Muscle of back (tissue), 13 donors: ENCODE measurements at places on chromosomes 1 and 21.

- no peak for DNase-seq
Observed at GRCh38 chr1:198923993-198924392, 285.2 kb downstream of the PTPRC start.

GRCh38 chr1:23114424-23115079 lies 54.1 kb downstream of the LUZP1 start:
- no peak for DNase-seq

- DNase-seq = peak; percentile 11
Observed at GRCh38 chr21:29737186-29737585, 202.6 kb downstream of the GRIK1 start.

DNA sequence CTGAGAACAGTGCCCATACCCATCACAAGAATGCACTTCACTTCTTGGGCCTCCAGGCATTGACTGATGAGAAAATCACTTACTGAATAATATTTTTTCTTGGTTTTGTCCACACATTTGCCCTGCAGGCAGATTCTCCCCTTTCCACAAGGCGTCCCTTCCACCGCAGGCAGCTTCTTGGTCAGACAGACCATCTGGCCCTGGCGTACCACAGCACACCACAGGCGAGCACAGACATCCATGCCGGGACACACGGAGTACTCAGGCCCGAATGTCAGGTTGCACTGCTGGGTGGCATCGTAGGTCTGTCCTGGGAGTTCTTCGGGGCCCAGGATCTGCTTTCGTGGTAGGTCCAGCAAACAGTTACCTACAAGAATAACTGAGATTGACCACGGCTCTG lies 32.5 kb downstream of the ADAMTS5 start:
- no peak for DNase-seq

DNA sequence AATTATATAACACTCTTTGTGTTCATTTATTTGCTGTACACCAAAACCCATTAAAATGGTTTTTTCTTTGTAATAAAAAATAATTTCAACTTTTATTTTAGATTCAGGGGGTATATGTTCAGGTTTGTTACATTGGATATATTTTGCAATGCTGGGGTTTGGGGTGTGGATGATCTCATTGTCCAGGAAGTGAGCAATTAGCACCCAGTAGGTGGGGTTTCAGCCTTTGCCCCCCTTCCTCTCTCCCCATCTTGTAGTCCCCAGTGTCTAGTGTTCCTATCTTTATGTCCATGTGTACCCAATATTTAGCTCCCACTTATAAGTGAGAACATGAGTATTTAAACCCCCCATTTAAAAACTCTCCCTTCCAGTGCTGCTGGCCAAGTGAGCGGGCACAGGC lies 184.6 kb downstream of the RHOU start:
- DNase-seq = no peak

DNA sequence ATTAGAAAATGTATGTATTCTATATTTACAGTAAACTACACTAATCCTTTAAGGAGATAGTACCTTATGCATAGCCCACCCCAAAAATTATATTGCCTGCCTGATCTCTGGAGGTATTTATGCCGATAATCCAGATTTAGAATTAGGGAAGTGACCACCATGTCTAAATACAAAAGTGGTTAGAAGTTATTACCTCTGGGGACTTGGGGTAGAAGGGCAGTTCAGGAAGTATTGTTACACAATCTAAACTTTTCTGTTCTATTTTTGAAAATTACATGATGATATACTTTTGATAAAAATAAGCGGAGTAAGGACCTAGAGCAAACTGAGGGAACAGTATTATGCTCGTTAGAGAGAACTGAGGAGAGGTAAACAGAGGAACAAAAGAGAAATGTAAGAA lies 90.5 kb upstream of the ZP4 start:
- no peak for DNase-seq

GRCh38 chr1:116465845-116466685 lies 93.0 kb downstream of the ATP1A1 start:
- DNase-seq = no peak

GRCh38 chr21:33268737-33269441 lies 2.7 kb downstream of the IL10RB start:
- no peak for DNase-seq

- DNase-seq = no peak
Observed at GRCh38 chr1:46369542-46370213, 24.4 kb upstream of the FAAH start.

DNA sequence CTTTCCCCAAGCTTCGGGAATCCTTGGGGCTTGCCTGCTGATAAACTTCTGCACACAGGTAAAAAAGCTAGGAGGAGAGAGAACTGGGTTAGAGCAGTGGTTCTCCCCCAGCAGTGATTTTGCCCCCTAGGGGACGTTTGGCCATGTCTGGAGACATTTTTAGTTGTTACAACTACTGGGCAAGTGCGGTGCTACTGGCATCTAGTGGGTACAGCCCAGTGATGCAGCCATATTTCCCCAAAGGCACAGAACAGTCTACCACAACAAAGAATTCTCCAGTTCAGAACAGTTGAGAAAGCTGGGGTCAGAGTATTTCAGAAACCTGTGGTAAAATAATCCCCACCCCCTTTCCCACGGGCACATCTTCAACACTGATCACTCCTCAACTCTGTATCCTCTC lies 41.3 kb downstream of the LRRC71 start:
- no peak for DNase-seq

DNA sequence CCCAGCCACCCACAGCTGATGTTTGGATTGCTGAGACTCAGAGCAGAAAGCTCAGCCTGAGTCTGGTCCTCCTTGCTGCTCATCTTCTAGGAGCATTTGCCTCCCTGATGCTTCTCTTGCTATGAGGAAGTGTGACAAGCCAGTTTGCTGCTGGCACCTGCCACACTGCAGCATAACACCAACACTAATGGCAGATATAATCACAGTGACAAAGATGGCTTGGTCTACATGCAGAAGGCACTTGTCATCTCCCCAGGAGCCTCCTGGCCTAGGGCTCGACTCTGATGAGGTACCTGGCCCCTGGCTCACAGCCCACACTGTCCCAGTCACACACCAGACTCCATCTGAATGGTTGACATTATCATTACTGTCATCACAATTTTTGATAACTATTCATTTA lies 13.9 kb upstream of the PSMB2 start:
- no peak for DNase-seq

- DNase-seq = no peak
Observed at GRCh38 chr1:184747089-184747955, 7.3 kb downstream of the EDEM3 start.

- DNase-seq = no peak
Observed at GRCh38 chr1:165795894-165796293, 27.2 kb upstream of the TMCO1 start.

DNA sequence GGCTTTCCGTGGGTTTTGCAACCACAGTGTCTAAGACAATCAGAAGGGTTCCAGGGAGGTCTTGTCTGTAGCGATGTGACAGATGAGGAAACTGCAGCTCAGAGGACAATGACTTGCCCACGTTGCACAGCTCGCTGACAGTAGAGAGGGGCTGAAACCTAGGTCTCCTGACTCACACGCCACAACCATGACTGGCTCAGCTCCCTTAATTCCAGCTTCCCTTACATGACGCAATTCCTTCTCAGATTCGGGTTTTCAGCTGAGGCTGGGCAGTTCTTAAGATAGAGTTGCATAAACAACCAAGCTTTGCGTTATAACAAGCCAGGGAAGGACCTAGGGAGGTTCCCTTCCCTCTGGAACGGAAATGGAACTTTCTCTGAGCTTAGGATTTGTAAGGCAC lies 36.3 kb downstream of the DHCR24 start:
- peak; percentile 15 for DNase-seq

- DNase-seq = peak; percentile 64
Observed at GRCh38 chr1:3910857-3911845, 11.1 kb upstream of the C1orf174 start.

GRCh38 chr1:210144736-210145135 lies 87.9 kb upstream of the SERTAD4 start:
- no peak for DNase-seq

- DNase-seq = no peak
Observed at GRCh38 chr1:116515702-116516101, 55.1 kb downstream of the CD58 start.

DNA sequence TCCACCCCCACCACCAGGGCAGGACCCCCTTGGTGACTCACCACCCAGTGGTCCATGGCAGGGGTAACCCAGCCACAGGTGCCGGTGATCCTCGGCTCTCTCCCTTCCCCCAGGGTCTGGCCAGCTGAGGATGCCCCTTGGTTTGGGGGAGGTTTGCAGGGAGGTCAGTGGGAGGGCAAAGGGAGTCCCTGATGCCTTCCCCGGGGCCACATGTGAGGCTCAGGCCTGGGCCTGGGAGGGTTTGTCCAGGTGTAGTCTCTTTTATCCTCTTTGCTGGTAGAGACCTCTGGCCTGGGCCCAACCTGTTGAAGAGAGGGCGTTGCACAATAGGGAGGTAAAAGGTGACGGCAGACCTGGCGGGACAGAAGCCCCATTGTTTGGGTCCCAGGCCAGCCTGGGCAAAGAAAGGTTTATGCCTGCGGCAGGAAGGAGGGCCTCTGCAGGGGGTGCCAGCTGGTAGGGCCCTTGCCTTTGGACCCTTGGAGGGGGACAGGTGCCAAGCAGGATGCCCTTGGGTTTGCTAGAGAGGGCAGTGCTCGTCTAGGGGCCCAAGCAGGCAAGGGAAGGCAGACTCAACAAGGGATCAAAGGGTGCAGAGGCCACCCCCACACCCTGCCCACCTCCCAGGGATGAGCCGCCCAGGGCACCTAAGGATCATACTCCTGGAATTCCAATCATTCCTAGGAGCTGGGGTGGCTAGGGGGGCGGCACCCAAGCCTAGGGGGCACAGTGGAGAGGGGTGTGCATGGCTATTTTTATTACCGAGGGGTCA lies 760 bp upstream of the TINAGL1 start:
- no peak for DNase-seq

GRCh38 chr1:211474451-211474850 lies 17.5 kb downstream of the RD3 start:
- peak; percentile 81 for DNase-seq

DNA sequence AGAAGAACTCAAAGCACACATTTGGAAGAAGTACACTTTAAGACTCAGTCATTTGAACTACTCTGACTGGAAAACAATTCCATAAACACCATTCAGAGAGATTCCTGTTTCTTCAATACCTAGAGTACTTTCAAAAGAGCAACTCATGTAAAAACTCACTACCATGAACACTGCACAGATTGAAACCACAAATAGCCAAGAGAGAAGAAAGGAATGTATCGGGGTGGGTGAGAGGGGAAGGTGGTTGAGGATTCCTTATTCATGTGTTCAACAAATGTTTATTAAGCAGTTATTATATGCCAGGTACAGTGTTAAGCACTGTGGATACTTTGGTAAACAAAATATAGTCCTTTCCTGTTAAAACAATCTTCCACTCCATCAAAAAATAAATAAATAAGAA lies 64.7 kb downstream of the NRIP1 start:
- DNase-seq = no peak

GRCh38 chr1:197768014-197768805 lies 7.1 kb downstream of the DENND1B start:
- DNase-seq = peak; percentile 18

GRCh38 chr1:168958562-168959289 lies 147.8 kb upstream of the ATP1B1 start:
- DNase-seq = no peak

DNA sequence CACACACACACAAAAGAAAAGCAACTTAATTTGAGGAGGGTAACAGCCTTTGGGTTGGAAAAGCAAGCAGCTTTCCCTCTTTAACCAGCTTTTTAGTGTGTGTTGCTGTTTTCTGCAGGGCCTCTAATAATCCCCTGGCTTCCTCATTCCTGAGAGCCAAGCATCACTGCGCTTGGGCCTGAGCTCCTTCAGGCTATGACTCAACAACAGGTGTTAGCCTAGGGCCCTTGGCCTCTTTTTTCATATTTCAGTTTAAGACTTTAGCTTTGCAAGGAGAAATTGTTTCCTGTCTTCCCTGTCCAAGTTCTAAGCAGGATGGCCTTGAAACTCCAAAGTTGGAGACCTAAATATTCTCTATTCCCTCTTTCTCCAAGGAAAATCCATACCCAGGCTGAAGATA lies 26.2 kb upstream of the SNX27 start:
- DNase-seq = peak; percentile 54

GRCh38 chr1:206635978-206636345 lies 626 bp downstream of the DYRK3 start:
- DNase-seq = no peak

GRCh38 chr1:180964056-180964455 lies 51.4 kb downstream of the KIAA1614 start:
- no peak for DNase-seq

- no peak for DNase-seq
Observed at GRCh38 chr21:44380876-44381275, 27.5 kb downstream of the TRPM2 start.

- DNase-seq = no peak
Observed at GRCh38 chr1:117616356-117616755, 10.5 kb downstream of the TENT5C start.

DNA sequence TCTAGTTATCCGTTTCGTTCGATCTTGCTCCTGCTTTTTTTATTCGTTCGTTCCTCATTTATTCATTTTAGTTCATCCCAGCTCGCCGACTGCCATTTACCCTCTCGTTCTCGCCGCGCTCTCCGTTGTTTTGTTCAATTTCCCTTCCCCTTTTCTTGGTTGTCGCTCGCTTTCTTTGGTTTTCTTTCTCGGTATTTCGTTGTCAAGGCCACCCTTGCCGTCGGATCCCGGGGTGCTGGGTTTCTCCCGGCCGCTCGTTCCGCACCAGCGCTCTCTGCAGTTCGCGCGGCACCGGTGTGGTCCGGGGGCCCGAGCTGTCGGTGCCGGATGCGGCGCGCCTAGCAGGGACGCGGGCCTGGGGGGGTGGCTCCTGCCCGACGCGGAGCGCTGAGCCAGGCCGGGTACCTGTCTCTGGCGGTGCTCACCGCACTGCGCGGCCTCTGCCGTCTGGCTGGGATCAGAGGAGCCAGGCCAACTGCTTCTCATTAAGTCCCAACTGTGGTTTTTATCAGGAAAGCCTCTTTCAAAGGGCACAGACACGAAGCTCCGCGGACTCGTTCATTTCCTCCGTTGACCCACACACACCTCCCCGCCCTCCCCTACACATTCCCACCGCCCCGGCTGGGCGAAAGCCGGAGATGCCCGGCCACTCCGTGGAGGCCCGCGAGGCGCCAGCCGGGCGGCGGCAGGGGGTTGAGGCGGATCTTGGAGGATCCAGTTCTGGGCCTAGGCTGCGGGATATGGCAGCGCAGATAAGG lies 1.6 kb downstream of the ALX3 start:
- DNase-seq = no peak

DNA sequence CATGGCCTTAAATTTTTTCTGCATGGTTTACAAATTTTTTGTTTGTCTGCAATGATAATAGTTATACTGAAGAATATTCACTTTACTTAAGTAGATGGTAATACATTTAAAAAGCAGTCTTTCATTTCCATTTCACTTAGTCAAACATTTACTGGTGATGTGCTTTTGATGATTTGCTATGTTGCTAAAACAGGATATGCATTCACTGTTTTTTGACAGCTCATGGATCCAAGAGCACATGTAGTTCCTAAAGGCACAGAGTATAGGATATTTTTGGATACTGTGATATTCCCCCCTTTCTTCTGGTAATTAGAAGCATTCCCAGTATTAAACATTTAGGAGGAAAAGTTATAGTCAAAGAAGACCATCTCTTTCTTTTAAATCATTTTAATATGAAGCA lies 45.9 kb downstream of the RAP1A start:
- DNase-seq = no peak

- no peak for DNase-seq
Observed at GRCh38 chr1:200707116-200707515, 31.6 kb upstream of the CAMSAP2 start.
